ENCODE measurements at places on chromosomes 13 and 19.

GRCh38 chr13:27104606-27105005, 67.0 kb downstream of the USP12 start:
- DNase-seq: no peak

DNA sequence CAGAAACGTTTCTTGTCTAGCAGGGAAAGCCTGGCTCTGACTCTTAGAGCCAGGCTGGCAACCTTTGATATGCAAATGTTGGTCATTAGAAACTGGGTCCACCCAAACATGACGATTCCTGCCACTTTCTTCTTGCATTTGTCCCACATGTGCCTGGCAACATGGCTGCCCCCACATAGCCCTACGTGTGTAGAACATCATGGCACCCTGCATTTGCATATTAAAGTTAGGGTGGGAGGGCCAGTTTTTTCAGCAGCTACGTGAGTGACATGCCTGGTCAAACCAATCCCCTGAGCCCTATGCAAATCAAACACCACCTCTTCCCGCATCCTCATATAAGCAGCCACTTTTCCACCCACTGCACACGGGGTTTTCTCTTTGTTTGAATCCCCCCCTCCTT, 95.0 kb downstream of the LIG4 start:
- DNase-seq: no peak

GRCh38 chr19:8041531-8041931, 11.0 kb upstream of the CCL25 start:
- no peak for DNase-seq

DNA sequence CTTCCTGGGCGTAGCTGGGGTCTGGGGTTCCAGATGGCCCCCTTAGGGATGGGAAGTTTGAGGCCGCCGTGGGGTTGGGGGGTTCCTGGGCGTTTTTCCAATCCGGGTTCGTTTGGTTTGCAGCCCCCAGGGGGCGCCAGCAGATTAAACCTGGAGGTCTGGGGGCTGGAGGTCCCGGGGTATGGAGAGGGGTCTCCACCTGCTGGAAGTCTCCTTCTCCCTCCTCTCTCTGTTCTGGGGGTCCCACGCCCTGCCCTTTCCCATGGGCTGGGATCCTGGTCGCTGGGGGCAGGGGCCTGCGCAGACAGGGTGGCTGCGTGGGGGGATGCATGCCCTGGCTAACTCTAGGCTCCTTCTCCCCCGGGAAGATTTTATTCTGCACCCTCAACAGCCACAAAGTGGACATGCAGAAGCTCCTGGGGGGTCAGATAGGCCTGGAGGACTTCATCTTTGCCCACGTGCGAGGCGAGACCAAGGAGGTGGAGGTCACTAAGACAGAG, 899 bp downstream of the GIPC3 start:
- no peak for DNase-seq

DNA sequence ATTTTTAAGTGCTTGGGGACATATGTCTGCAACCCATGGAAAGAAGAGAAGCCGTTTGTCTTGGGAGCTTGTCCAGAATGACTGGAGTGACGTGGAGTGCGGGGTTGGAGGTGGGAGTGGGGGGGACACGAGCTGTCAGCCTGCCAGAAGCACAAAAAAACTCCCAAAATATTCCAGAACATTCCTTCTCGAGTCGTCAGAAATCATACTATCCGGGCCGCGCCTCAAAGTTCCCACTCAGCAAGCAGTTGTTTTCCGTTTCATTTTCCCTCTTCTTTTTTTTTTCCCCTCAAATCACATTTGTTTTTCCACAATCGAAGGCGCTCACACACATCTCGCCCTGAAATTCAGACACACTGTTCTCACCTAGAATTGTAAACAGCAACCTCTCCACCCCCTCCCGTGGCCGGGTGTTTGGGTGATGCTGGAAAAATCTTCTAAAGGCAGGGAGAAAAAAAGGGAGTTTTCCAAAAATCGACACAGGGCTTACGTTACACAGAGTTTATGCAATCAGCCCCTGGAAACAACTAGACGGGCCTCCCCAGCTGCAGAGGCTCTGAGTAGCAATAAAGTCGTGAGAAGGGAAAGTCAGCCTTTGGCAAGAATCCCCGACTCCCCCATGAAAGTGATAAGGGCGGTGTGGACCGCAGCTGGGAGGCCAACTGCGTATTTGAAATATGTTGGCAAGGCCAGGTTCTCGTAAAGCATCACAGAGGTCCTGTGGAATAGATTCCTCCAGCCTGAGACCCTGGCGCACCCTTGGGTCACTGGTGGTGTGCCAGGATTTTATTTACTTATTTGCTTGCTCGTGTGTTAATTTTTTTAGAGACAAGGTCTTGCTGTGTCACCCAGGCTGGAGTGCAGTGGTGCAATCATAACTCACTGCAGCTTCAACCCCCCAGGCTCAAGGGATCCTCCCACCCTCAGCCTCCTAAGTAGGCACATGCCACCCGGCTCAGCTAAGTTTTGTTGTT, 31.2 kb upstream of the KLF2 start:
- DNase-seq: no peak

GRCh38 chr19:13840305-13841085, 36.4 kb upstream of the NANOS3 start:
- no peak for DNase-seq

DNA sequence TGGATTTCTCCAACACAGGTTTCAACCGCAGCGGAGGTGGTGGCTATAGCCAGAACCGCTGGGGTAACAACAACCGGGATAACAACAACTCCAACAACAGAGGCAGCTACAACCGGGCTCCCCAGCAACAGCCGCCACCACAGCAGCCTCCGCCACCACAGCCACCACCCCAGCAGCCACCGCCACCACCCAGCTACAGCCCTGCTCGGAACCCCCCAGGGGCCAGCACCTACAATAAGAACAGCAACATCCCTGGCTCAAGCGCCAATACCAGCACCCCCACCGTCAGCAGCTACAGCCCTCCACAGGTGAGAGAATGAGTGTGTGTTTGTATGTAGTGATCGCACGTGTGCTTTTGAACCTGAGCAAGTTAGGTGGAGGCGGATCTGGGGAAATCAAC, 6.0 kb upstream of the CCDC97 start:
- no peak for DNase-seq

- DNase-seq: no peak
These were observed 216.8 kb downstream of the DIAPH3 start for GRCh38 chr13:59946944-59947343.

DNA sequence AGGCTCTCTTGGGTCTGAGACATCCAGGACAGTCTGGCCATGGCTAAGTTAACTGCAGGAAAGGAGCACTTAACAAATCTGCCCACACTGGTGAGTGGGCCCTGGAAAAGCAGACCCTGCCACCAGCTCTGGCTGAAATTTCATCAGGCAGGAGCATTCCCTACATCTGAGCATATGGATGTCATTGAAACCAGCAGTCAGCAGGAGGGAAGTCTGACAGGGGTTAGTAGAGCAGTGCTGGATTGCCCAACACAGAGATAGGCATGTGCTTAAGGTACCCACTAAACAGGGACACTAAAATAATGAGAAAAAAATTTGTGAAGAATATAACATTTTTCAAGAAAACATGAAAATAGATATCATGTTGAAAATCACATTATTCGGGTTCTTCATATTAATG, 13.6 kb upstream of the ACOD1 start:
- DNase-seq: no peak

DNA sequence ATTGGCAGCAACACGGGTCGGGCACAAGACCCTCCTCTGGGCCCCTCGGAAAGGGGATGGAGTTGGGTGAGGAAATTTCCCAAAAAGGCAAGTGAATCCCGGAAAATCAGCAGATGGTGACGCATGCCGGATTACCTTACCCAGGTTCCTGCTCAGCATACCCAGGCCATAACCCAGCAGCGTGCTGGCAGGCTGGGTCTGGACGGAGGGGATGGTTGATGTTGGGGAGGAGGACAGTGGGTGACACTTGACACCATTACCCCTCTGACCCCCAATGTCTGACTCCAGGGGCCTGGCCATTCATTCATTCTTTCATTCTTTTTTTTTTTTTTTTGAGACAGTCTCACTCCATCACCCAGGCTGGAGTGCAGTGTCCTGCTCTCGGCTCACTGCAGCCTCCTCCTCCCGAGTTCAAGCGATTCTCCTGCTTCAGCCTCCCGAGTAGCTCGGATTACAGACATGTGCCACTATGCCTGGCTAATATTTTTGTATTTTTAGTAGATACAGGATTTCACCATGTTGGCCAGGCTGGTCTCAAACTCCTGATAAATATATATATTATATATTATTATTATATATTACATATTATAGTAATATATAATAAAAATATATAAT, 799 bp downstream of the PVR start:
- no peak for DNase-seq
